ENCODE measurements at places on chromosomes 5 and 9.
A peak's percentile ranks its signal among the peaks of the same experiment; 100 is the strongest.

GRCh38 chr5:132000677-132001453, 10.6 kb downstream of the ACSL6 start:
- no peak for DNase-seq

DNA sequence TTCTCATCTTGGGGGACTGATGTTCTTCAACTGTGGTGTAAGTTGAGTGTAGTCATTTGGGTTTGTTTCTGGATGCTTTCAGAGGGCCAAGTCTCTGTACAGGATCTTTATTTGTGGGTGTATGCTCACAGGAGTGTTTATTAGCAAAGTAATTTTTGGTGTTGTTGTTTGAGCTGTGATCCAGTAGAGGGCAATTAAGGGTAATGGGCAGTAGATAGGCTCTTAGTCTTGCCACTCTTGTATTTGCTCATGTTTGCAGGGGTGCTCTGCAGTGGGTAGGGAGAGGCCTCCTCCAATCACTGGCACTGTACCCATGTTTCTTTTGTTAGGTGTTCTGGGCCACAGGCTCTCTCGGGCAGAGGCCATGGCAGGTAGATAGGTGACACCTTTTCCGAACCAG, 45.9 kb upstream of the ITGA2 start:
- no peak for DNase-seq

- DNase-seq: no peak
Measured at GRCh38 chr5:117788596-117788995, 1199.8 kb downstream of the DTWD2 start.

DNA sequence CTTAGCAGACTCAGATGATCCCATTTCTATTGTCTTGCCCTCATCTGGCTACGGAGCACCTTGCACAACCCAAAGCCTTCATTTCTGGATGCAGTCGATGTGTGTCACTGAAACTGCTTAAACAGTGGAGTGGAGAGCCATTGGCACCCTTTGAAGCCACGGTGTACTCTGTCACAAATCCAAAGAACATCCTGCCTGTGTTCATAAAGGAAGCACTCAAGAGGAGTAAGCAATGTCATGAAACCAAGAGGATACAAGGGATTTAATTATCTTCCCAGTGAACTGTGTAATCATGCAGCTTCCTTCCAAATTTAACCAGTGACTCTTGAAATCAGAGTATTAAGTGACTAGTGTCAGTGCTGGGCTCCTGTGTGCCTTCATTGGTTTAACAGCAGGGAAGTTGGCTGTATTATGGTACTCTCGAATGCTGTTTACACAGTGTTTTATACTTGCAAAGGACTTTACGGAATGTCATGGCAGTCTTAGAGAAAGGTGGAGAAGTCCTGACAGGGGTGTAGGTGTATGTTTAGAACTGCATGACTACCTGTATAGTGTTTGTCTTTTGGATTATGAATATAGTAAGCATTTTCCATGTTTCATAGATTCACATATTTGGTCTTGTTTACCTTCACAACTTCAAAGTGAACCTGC, 41.9 kb downstream of the CD180 start:
- no peak for DNase-seq

- DNase-seq: no peak
Measured at GRCh38 chr5:81854485-81854884, 103.6 kb upstream of the SSBP2 start.

GRCh38 chr9:117205806-117206205, 209.1 kb downstream of the ASTN2 start:
- DNase-seq: no peak

DNA sequence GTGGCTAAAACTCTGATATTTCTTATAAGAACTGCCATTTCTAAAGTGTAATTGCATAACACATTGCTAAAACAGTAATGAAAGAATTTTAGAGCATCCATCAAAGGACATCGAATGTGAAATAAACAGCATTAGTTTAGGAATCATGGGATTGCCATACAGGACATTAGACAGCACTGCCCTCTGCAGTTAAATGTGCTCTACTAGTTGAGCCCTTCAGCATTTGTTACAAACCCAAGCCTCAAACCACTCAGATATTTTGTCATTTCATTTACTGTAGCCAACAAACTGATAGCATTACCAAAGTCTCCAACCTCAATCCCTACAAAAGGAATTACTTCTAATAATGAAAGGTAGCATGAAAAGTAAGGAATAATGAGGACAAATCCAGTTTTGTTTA, 116.8 kb upstream of the COX7C start:
- peak; percentile 40 for DNase-seq

- DNase-seq: no peak
Measured at GRCh38 chr5:29197631-29198454, 1995.6 kb upstream of the CDH6 start.

GRCh38 chr9:109945573-109945972, 165.6 kb downstream of the PALM2AKAP2 start:
- DNase-seq: no peak

GRCh38 chr9:93127395-93127911, 6.6 kb downstream of the NINJ1 start:
- no peak for DNase-seq

DNA sequence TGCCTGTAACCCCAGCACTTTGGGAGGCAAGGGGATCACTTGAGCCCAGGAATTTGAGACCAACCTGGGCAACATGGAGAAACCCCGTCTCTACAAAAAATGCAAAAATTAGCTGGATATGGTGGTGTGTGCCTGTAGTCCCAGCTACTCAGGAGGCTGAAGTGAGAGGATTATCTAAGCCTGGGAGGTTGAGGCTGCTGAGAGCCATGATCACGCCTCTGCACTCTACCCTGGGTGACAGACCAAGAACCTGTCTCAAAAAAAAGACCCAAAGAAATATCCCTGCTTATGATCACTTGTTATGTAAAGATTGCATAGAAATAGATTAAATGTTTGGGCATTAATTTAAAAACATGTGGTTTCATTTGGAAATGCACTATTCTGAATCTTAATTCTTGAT, 125.1 kb downstream of the UGCG start:
- DNase-seq: no peak

GRCh38 chr5:53936481-53937352, 373.7 kb downstream of the ARL15 start:
- no peak for DNase-seq

- DNase-seq: no peak
Measured at GRCh38 chr5:115231598-115231997, 31.1 kb downstream of the PGGT1B start.

GRCh38 chr9:124054582-124055227, 43.1 kb downstream of the LHX2 start:
- no peak for DNase-seq

DNA sequence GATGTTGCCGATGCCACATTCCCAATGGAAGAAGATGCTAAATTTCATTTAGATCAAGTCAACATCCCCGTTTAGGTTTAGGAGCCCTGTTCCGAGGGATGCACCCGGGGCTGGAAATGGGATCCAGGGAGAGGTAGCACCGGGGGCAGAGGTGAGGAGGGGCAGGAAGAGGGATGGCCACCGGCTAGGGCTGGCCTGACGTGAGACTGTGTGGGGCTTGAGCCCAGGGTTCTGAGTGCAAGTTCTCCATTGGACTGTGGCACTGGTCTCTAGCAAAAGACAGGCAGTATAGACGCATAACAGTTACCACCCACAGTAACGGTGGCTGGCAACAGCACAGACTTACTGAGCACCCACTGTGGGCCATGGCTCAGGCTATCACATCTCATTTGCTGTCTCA, 209.0 kb upstream of the MVB12B start:
- no peak for DNase-seq

GRCh38 chr5:96569332-96569731, 92.8 kb upstream of the CAST start:
- DNase-seq: no peak

- DNase-seq: no peak
Measured at GRCh38 chr9:108708448-108708847, 147.3 kb downstream of the ACTL7B start.

- DNase-seq: no peak
Measured at GRCh38 chr5:153617190-153617589, 126.7 kb downstream of the GRIA1 start.

DNA sequence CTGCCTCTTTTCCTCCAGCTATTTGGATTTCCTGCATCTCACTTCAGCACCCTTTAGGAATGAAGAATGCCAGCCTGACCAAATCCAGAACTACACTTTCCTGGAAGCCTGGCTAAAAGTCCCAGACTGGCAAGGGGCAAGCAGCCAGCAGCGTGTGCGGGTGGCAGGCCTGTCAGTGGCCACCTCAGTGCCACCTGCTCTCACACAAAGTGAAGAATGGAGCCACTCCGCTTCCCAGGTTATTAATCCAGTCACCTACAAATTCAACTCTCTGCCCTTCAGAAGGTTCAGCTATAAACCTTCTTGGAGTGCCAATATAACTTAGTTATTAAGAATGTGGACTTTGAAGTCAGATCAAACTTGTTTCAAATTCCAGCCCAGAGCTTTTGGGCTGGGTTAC, 6.7 kb upstream of the ALDOB start:
- DNase-seq: no peak

Data from GM23338 (cell line).